ENCODE measurements at places on chromosomes 13 and 19.

- DNase-seq = no peak
Measured at GRCh38 chr13:20197361-20197834, 4.7 kb upstream of the GJB2 start.

DNA sequence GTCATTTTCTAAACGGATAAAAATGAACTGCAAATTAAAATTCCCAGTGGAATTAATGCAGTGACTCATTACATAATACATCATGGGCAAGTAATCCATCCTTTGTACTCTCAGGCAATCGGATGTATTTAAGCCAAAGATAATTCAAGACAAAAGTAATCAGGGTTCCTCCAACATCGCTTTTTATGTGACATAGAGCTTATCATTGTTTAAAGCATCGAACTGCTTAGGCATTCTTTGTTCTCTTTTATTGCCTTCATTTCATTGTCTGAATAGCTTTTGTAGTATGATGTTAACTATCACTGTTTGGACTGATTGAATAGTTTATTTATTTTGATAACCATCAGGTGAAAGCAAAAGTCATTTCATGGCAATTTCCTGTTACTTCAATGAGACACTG, 209.4 kb downstream of the ITGBL1 start:
- no peak for DNase-seq

- DNase-seq = no peak
Measured at GRCh38 chr13:110230661-110231347, 76.2 kb downstream of the COL4A1 start.

GRCh38 chr19:12954612-12954962, 2.4 kb downstream of the GADD45GIP1 start:
- no peak for DNase-seq

GRCh38 chr19:8641908-8642547, 11.6 kb downstream of the NFILZ start:
- no peak for DNase-seq

- no peak for DNase-seq
Measured at GRCh38 chr13:113776231-113777125, 17.5 kb downstream of the TMEM255B start.

GRCh38 chr13:105410602-105411001, 1124.9 kb downstream of the EFNB2 start:
- DNase-seq = no peak

- DNase-seq = no peak
Measured at GRCh38 chr13:102128216-102128810, 273.5 kb downstream of the FGF14 start.

DNA sequence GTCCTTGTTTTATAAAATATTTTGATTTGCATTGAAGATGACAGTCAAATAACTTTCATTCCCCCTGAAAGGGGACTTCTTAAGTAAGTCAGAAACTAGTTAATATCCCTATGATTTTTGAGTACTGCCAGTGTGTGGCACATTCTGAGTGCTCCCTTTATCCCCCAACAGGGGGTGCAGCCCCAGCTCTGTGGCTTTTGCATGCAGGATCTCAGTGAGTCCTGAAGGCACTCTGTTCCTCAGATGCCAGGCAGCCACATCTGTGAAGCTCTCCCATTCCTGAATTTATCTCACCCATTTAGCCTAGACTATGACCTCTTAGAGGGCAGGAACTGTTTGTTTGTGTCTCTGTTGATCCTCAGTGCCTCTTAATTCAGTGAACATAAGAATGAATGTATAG, 123.1 kb downstream of the CDK8 start:
- DNase-seq = no peak

DNA sequence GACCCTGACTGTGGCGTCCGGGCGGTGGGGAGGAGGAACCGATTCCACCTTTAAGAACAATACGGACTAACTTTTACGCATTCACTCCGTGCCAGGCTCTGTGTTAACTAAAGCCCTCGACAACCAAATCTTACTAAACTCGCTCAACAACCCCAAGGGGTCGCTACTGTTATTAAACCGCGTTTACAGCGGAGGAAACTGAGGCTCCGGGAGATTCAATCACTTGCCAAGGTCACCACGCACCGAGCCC, 1.2 kb downstream of the SAMD1 start:
- DNase-seq = no peak

GRCh38 chr13:110245416-110245899, 61.5 kb downstream of the COL4A1 start:
- no peak for DNase-seq

DNA sequence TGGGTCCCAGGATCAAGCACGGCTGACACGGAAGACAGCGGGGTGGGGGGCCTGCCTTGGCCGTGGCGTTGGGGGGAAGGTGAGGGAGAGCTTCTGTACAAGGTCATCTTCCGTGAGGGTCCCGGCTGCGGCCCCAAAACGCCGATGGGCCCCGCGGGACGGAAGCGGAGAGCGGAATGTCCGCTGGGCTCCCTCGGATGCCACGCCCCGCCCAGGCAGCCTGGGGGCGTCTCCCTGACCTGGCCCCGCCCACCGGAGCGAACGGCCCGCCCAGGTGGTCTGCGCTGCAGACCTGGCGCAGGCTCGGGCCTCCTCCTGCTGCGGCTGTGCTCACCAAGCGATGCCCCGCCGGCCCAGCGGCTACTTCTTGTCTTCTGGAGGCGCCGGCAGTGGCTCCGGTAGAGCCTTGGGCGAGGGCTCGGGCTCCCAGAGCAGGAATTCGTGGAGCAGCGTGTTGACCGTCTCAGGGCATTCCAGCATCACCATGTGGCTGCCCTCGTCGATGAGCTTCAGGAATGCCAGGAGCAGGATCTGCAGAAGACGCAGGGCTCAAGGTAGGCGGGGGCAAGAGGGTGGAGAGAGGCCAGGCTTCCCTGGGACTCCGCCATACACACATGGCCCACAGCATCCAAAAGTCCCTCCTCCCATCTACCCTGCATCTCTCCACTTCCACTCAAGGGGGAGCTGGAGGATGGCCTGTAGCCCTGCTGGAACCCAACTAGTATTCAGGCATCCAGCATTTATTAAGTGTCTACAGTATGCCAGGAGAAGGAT, 10.7 kb downstream of the ABHD8 start:
- peak; percentile 51 for DNase-seq

GRCh38 chr19:30631033-30631370, 258.8 kb downstream of the ZNF536 start:
- DNase-seq = no peak

DNA sequence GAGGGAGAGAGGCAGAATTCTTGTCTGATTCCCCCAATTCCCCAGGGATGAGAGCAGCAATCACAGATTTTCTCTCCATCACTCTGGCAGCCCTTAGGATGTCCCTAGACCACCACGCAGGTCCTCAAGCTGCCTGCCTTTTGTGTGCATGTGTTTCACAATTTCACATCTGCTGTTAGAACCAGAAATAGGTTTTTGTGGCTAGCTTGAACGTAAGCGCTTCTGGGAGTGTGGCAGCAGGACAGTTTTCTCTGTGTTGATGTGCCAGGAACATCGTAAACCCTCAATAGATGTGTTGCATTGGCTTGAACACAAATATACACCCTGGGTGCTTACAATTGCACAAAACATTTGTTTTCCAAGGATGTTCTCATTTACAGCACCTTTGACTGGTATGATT, 78.8 kb upstream of the TMTC4 start:
- no peak for DNase-seq

DNA sequence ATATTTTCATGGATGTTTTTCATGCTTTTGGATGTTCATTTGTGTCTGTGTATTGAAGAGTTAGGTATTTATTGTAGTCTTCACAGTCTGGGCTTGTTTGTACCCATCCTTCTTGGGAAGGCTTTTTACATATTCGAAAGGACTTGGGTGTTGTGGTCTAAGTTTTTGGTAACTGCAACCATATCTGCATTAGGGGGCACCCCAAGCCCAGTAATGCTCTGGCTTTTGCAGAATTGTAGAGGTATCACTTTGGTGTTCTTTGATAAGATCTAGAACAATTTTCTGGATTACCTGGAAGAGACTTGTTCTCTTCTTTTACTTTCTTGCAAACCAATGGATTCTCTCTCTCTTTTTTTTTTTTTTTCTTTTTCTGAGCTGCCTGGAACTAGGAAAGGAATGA, 581.3 kb downstream of the DACH1 start:
- DNase-seq = no peak

DNA sequence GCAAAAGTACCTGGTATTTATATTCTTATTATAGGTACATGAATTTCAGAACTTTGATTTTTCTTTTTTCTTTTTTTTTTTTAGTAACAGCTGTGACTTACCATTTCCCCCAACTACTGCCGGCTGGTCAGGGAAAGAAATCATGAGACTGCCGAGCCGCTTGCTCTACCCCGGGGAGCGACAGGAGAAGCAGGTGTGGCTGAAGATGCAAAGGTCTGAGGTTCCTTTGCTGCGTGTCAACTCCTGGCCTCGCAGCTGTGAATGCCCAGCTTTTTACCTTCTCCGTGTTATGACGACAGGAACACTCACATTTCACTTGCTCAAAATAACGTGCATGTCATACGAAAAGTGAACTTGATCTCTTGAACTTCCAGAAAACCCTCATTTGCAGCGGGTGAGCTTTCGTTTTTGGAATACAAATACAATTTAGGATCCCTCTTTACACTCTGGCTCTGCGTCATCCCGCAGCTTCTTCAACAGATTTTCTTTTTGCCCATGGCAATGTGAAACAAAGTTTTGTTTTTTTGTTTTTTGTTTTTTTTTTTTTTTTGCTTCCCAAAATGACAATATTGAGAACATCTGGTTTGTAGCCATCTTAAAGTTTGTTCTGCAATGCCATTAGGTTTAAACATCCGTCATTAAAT, 117.9 kb downstream of the EFNB2 start:
- no peak for DNase-seq

DNA sequence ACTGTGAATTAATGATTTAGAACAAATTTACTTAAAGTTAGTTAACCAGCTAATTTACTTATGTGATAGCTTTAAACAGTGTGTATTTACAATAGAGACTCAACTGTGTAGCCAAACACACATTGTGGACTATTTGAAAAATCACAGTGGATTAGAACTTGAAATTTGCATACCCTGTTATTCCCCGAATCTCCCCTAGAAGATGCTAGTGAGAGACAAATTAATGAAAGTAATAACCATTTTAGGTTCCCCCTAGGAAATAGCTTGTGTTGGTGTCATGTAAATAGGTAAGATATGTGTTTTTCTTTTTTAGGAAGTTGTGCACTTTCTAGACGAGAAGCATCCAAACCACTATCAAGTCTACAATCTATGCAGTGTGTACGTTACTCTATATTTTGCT, 98.5 kb downstream of the C1QTNF9 start:
- no peak for DNase-seq

DNA sequence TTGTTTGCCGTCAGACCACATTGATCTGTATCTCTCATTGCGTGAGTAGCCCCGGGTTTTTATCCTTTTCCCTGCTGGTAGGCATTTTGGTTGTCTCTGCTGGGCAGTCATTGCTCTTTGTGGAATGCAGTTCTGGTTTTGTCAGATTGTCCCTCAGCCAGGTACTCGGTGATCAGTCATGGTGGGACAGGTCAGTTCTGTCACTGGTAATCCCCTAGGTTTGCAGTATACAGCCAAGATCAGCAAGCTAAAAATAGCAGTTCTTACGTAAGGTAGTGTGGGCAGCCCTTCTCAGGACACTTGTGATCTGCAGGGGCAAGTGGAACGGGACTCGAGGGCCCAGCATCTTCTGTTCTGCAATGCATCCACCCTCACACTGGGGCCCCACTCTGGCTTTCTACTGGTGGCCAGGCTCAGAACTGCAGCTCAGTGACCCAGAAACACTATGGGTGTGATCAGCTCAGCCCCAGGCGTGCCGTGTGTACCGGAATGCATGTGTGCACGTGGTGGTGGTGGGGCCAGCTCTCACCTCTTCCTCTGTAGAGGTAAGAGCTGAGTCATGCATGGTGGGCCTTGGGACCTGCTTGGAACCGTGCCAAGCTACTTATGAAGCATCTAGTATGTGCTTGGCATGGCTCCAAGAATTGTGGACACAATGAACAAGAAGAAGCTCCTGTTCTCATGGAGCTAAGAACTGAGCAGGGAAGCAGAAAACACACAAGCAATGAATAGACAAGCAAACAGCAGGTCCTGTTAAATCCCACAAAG, 6.3 kb downstream of the PLEKHF1 start:
- DNase-seq = peak; percentile 77

DNA sequence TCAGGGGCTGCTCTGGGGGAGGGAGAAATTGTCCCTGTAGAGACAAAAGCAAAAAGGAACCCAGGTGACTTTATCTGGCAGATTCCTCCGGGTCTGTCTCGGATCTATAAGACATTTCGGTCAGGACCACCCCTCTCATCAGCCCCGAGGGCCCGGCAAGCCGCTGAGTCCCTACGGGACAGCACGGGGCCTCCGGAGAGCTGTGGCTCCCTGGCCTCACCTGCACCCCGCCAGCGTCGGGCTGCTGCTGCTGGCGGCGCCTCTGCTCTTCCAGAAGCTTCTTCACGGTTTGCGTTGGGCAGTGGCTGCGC, 1.9 kb downstream of the NFKBID start:
- DNase-seq = no peak

DNA sequence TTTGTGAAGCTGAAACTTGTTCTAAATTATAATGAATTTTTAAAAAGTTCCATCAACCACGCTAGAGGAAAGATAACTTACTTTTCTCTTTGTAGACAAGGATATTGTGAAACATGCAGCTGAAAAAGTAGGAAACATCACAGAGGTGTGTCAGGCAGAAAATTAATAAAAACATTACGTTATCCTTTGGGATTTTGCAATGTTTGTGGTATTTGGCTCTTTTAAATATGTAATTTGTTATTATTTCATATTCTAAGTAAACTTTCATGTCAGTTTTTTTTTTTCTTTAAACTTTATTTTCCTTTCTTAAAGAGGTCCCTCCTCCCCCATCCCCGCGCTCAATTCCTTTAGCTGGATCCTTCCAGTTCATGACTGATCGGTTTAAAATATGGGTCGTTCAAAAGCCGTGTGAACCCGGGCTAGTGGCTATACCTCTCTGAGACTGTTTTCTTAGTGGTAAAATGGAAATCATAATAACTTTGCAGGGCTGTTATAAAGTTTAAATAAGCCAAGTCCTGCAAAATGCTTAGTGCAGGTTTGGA, 740 bp upstream of the CCDC61 start:
- DNase-seq = no peak

GRCh38 chr19:3936506-3937442, 3.9 kb downstream of the NMRK2 start:
- DNase-seq = no peak

DNA sequence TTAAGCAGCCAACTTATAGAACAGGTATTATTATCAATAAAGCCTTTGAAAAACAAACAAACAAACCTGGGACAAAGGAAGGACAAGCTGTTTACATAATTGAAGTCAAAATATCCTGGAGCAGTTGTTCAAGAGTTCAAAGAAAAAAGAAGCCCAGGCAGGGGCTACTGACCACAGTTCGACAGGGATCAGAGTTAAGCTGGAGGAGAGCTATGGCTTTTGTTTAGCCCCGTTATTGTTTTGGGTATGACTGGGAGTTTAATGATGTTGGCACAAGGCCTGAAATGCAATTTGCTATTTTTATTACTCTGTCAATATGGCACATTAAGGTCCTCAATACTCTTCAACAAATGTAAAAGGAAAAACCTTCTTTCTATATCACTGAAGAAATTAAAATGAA, 624.4 kb upstream of the KLHL1 start:
- DNase-seq = no peak

DNA sequence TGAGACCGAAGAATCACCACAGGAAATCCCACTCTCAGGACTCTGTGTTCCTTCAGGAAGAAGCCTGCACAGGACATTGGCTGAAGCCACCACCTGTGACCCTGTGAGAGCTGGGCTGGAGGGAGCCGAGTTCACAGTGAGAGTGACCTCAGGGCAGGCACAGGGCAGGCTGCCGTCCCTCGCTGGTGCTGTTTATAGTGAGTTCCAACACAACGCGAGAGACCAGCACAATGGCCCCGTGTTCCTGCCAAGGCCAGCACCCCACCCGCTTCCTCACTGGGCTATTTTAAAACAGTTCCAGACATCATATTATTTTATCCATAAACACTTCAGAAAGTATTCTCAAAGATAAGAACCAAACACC, 18.4 kb upstream of the GAS6 start:
- DNase-seq = no peak

Measured in activated T-helper 1 cell treated with anti-CD3 and anti-CD28 coated beads, Interleukin-2, amount 50 U/mL, for 16 hours (primary cell).